Right lobe of liver (tissue), 6 donors: ENCODE measurements at places on chromosomes 5 and 9.
A peak's percentile ranks its signal among the peaks of the same experiment; 100 is the strongest.

DNA sequence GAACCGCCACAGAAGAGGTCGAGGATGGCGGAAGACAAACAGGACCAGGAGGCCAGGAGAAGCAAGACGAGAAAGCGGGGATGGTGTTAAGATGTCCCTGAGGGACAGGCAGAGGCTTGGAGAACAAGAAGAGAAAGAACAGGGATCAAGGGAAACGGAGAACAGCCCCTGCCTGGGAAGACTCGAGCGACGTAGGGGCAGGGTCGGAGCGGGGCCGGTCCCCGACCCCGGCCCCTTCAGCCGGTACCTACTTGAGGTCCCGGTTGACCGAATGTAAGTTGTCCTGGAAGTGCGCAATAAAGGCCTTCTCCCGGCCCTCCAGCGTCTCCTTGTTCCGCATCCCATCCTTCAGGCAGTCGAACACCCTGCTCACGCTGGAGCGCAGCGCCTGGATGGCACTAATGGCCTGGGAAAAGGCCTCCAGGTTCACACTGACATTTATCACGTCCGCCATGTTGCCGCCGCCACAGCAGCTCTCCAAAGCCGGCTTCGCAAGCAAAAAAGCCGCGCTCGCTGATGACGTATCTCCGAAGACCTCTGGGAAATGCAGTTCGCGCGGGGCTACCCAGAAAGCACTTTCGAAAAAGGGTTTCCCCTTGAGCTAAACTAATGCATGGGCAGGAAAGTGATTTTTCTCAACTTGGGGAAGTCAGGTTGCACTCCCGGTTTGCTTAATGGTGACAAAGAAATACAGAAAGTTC, at the start of gene MED27:
TSS of gene MED27 (minus strand) at position 477 of the 701 bp plus-strand sequence. CDS start at position 454, 23 bp downstream.
- DNase-seq: peak; percentile 95

- peak; percentile 10 for DNase-seq
Observed at GRCh38 chr5:136033848-136034247, 5.1 kb downstream of the TGFBI start.

GRCh38 chr9:127921557-127922120, 4.8 kb upstream of the ST6GALNAC4 start:
- peak; percentile 81 for DNase-seq

DNA sequence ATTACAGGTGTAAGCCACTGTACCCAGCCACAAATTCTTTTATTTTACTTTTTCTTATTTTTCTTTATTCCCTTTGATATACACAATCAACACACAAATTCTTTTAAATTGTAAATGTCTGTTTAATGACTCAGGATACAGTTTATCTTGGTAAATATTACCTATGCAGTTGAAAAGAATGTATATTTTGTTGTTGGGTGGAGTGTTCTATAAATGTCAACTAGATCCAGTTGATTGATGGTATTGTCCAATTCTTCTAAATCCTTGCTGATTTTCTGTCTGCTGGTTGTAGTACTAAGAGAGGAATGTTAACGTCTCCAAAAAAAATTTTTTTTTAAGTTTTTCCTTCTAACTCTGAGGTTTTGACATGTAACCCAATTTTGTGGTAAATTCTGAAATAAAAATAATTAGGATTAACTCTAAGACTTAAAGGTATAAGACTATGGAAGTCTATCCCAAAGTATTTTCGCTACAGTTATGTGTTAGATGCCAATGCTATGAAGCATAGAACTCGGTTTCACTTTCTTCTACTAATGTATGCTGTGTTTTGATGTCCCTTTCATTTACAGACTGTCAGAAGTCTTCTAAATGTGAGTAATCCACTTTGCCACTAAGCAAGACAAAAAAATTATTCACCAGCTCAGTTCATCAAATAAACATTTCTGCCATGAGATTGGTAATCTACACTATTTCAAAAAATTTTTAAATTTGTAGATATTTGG, 720.2 kb upstream of the C9orf72 start:
- DNase-seq: no peak

GRCh38 chr9:94726495-94727191, at the start of gene AOPEP:
TSS of gene AOPEP (plus strand) at chr9:94726699. CDS start at chr9:94759784, 33,085 bp downstream.
- DNase-seq: peak; percentile 99

- no peak for DNase-seq
Observed at GRCh38 chr5:29524227-29524626, 1669.3 kb upstream of the CDH6 start.

DNA sequence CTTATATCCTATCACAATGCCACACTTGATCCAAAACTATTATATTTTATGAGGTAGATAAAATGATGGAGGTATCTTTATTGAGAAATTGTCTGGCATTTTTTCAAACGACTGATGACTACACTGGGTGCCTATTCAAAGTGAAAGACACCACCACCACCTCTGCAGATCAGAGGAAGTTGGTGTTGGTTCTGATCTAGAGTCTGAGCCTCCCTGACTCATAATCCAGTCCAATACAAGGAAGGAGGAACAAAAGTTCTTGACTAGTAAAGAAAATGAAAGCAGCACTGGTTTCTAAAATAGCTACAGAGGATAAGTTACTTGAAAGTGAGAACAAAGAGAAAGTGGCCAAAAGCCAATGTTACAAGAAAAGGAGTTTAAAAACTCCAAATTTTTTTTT, 139.9 kb downstream of the RFX3 start:
- no peak for DNase-seq

GRCh38 chr9:85200726-85201404, 531.3 kb downstream of the NTRK2 start:
- no peak for DNase-seq

GRCh38 chr9:91241909-91242308, 119.8 kb downstream of the AUH start:
- peak; percentile 29 for DNase-seq

- no peak for DNase-seq
Observed at GRCh38 chr5:52150501-52150900, 637.2 kb upstream of the ITGA1 start.

DNA sequence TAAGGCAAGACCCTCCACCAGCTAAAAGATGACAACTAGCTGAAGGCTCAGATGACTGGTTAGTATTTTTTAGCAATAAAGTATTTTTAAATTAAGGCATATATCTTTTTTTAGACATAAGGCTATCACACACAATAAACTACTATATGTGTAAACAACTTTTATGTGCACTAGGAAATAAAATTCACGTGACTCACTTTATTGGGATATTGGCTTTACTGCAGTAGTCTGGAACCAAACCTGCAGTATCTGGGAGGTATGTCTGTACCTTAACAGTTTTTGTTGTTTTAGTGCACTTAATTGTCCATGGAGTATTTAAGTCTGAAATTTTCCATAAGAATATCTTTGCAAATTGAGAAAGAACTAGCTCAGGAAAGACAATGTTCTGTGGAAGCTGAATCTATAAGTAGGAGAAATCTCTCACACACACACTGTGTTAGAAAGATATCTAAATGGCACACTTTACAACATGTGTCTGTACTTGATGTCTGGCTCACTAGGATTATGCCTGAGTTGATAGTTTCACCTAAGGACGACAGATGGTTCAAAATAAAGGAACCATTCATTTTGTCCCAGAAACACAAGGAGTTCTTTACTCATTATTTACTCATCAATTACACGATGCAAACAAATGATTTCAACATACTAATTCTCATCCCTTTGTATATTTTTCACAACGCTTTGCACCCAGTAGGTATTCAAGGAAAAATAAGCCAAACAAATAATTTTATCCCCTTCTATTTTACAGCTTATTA, 4.6 kb downstream of the RAPGEF6 start:
- no peak for DNase-seq

GRCh38 chr5:133635051-133635450, 22.7 kb upstream of the FSTL4 start:
- DNase-seq: no peak

GRCh38 chr5:130102375-130102774, 198.1 kb downstream of the CHSY3 start:
- DNase-seq: no peak

DNA sequence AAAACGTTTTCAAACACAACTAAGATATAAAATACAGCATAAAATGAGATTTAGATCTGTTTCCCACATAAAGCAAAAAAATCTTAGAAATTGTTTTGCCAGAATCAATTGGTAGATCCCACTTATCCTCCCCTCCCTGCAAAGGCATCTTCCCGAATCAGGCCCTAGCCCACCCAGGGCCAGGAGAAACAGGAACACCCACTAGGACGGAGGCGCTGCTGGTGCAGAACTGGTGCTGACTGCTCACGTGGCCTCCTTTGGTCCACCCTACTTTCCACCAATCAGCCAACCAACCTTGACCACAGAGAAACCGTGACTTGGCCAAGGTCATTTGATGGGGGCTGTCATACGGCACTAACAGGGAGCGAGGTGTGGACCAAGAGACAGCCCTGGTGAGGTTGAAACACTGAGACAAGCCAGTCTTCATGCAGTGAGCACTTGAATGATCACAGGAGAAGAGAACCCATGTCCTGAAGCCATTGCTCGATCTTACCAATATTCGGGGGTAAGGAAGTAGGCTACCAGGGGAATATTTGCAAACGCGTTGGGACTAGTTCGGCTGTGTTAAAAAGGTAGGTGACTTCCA, 5.2 kb downstream of the SURF2 start:
- DNase-seq: no peak

DNA sequence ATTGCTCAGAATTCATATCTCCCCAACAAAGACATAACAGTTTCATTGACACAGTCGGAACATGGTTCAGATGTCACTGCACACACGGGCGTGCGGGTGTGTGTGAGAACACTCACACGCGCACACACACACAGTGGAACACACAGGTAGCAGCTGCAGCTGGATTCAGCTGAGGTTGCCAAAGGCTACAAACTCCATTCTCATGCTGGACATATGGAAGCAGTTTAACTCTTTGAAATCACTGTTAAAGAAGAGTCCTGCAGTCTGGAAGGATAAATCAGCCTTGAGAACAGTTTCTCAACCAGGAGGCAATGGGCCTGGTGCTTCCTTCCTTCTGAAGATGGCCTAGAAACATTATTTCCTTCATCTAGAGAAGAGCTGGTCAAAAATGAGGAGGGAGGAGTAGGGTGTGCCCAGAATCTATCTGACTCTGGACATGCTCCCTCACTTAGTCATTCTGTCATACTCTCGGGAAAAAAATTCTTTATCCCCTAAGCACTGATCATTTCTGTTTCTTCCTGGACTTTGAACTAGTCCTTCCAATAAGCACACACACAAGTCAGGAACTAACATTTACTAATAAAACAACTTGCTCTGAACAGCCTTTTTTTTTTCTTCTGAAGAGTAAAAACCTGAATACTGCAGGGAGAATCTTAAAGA, 160.6 kb downstream of the ZDHHC21 start:
- no peak for DNase-seq

DNA sequence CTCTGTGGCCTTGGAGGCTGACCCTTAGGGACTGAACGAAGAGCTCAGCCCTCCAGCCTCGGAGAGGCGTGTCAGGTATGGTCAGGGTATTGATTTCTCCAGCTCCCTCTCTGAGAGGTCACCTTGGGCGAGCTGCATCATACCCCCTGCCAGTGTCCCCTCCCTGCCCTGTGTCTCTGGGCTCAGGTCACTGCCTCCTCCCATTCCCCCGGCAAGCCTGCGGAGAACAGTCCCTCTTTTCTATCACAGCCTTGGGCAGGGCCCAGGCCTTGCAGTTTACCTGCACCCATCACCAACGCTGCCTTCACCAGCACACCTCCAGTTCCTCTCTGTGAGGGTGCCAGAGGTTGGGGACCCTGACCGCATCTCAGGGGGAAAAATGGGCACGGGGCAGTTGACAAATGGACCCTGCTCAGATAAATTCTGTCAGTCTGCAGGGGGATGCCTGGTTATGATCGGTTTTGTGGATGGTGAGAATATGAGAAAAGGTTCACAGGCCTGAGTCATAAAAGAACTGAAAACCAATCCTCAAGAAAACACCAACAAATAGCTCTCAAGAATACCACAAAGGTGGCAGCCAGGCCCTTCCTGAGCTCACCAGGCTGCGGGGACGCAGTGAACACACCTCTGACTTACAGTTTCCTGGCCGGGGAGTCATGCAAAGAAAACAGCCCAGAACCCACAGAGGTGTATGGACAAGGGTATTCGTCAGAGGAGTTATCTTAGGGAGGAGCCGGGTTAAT, 24.7 kb upstream of the RXRA start:
- peak; percentile 48 for DNase-seq

GRCh38 chr9:107969727-107970126, 480.2 kb upstream of the KLF4 start:
- DNase-seq: no peak

- DNase-seq: no peak
Observed at GRCh38 chr9:120365386-120365785, 214.6 kb downstream of the CDK5RAP2 start.

DNA sequence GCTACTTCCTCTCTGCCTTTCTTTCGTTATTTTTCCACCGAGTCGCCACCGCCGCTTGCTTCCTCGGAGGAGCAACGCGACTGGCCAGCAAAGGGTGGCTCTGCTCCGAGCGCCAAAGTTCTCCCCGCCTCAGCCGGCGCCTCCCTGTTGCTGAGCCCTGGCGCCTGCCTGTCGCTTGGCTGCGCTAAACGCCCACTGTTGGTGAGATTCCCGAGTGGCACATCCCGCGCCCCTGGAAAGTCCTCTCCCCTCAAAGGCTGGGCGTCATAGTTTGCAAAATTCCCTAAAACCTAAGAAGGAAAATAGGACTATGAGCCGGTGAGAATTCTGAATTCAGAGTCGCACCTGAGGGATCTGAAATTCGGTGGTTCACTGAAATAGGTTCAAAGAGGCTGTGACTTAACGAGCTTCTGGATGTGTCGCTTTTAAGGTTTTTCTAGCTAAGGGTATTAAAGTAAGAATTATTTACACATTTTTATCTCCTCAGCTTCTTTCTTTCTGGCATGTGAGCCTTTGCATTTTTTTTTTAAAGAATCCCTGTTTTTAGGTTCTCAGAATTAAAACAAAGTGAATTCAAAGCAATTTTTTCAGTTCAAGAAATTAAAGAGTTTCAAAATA, at the start of gene GRIN3A:
TSS of gene GRIN3A (minus strand) at position 82 of the 618 bp plus-strand sequence. CDS start 668 bp downstream, outside the sequence.
- peak; percentile 73 for DNase-seq

DNA sequence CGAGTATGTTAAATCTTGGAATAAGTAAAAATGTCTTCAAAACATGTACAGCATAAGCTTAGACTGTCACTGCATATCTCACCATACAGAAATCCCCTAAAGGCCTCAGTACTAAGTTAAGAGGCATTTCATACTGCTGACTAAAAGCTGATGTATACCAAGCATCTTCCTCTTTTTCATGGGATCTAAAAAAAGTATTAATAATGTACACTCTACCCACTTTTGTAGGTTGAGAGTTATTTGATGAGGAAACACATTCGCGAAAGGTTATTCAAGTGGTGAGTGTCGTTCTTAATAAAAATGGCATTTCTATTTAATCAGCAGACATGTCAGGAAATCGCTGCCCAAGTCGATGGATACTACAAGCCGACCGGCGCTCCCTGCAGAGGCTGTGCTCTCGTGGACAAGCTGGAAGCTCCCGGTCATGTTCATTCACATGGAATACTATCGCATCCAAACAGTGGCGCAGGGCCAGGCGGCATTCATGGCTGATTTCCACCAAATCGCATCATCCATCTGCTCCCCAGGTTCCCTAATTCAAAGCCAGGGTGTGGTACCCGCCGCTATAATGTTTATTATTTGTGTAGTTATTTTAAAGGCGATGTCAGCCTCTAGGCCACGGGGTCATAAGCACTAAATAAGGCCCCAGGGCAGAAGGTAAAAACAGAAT, 724 bp downstream of the SGTB start:
- peak; percentile 83 for DNase-seq
